T-helper 1 cell (primary cell): ENCODE measurements at places on chromosomes 7 and 10.

DNA sequence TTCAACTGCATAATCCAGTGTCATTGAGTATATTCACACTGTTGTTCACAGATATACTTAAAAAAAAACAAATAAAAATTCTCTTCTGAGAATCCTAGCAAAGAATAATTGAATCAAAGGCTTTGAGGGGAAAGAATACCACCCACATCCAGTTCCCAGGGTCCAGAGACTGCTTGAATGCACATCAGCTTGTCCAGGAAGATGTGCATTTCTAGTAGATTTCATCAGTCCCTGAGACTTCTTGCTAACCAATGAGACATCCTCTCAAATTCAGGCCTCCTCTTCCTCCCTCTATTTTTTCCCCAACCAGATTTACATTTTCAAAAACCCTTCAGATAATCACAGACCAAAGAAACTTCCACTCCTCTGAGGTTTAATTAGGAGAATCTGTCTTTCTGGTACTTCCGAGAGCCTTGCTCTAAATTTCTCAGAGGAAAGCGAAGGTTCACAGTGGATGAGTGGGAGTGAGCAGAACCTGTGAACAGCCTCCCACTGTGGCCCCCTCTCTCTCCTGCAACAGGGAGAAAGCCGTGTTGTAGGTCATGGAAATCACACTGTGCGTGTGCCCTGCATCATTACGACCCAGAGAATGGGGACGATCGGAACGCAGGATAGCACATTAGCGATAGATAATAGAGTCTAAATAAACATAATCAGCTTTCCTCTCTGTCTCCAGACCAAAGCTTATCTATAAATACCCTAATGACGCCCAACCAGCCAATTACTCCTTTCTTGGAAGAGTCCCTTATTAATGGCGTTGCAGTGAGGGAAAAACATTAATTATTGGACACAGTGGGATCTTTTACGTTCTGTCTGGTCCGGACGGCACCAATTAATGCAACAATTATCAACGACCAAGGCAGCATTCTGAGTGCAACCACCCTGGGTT lies 212.5 kb downstream of the EMX2 start:
- DNase-seq = no peak

DNA sequence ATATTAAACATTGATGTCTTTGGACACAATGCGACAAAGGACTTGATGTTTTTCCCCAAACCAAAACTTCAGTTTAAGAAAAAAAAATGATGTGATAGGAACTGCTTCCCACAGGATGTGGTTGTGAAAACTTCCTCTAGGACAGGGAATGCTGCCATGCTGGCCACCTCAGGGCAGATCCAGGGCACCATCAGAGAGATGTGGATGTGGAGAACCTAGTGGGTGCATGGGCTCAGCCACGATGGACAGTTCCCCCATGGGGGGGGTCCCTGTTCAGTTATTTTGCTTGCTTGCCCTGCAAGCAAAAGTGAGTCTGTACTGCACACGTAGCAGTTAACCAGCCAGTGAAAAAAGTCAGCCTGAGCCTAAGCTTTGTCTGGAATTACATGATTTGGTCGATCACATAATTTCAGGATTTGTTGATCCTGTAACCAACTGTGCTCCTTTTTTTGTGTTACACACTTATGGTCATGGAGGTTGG lies 36.3 kb downstream of the LAMB4 start:
- DNase-seq = no peak

GRCh38 chr7:47026780-47027361 lies 555.0 kb downstream of the TNS3 start:
- DNase-seq = no peak

- no peak for DNase-seq
These were observed 10.7 kb upstream of the FHIP2A start for GRCh38 chr10:114810926-114811325.

DNA sequence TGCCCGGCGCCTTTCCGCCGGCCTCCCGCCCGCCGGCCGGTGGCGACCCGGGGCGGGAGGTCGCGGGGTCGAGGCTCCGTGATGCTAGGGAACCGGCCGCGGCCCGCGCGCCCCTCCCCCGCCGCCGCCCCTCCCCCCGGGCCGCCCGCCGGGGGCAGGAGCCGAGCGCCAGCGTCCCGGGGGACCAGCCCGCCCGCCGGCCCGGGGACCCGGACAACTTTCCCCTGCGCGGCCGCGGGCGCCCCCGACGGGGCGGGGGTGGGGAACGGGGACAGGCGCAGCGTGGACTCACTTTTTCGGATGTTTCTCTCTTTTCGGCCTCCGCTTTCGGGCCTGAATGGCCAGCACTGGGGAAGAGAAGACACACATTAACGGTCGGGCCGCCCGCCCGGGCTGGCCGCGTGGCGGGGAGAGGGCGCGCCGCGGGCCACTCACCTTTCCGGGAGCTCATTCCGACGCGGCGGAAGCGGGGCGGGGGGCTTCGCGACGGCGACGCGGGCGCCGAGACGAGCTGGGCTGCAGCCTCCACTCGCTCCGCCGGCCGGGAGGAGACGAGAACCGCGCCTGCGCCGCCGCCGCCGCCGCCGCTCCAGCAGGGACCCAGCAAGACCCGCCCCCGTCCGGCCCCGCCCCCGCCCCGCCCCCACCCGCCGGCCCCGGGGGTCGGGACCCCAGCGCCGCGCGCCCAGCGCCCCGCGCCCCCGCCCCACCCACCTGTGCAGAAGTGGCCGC lies at the start of gene SRPK2:
SRPK2 (minus strand) TSS at position 566 of the 732 bp plus-strand sequence.
- DNase-seq = peak; percentile 60

- DNase-seq = no peak
These were observed 106.8 kb downstream of the ANK3 start for GRCh38 chr10:60282771-60283353.
